Stimulated activated CD8-positive, alpha-beta memory T cell treated with anti-CD3 and anti-CD28 coated beads, Interleukin-7, amount 100 ng/mL, for 1 hour (primary cell): ENCODE measurements at places on chromosomes 4 and X.

DNA sequence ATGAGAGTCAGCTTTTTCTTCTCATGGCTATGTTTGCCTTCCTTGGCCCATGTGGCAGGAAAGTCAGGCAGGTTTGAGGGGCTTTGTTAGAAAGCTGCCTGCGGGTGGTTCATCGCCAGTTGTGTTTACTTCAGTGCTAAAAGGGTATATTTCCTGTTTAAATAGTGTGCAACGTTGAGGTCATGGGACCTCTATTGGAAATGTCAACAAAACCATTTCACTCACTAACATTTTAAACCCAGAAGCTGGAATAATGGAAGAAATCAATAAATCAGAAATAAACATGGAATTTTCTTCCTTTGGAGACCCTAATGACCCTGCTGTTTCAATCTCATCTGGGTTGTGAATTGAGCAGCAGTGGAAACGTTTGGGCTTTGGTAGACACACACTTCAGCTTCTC is 185.8 kb downstream of the ANKRD50 start:
- no peak for DNase-seq

GRCh38 chr4:911871-912490 is 20.1 kb downstream of the GAK start:
- no peak for DNase-seq

GRCh38 chr4:83207497-83208101 is 77.0 kb downstream of the COQ2 start:
- no peak for DNase-seq

DNA sequence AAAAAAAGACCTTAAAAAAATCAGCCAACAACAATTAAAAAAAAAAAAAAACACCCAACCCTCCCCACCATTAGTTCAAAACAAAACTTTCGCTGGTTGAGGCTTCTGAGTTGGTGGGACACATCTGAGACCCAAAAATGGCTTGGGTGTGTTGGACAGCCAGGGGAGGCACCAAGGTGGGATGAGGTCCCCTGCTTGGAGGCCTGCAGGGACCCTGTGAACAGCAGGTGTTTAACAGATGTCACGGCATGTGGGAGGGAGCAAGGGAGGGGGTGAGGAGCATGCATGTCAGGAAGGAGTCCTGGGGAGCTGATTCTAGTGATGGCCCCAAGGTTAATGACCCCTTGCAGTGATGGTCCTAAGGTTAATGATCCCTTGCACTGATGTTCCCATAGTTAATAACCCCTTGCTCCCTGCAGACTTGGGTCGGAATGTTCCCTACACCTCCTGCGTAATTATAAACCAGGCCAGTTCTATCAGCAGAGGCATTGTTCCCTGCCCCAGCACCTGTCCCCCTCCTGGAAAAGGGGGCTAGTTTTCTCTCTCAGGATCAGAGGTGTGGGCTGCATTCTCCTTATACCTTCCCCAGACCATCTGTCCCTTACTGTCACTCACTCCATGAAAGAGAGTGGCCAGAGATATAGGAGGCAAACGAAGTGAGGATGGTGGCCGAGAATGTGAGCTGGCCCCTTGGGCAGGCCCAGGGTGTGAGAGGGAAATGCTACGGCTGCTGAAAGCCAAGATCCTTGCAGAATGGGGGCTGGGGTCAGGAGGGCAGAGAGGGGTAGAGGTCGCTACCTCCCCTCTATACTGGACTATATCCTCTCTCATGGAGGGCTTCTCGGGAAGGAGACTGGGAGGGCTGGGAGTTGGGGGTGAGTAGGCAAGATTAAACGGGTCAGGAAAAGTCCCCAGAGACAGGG is 2.3 kb upstream of the FOXP3 start:
- DNase-seq: no peak

GRCh38 chr4:140004922-140005627 is 148.9 kb downstream of the MAML3 start:
- no peak for DNase-seq

DNA sequence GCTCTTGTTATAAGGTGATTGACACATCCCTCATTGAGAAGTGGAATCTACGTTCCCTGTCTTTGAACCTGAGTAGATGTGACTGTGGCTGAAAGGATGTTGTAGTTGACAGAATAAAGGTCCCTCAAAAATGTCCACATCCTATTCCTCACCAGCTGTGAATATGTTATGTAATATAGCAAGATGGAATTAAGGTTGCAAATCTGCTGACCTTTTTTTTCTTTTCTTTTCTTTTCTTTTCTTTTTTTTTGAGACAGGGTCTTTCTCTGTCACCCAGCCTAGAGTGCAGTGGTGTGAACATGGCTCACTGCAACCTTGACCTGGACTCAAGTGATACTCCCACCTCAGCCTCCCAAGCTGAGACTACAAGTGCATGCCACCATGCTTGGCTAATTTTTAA is 7.2 kb upstream of the CCNG2 start:
- DNase-seq: no peak

DNA sequence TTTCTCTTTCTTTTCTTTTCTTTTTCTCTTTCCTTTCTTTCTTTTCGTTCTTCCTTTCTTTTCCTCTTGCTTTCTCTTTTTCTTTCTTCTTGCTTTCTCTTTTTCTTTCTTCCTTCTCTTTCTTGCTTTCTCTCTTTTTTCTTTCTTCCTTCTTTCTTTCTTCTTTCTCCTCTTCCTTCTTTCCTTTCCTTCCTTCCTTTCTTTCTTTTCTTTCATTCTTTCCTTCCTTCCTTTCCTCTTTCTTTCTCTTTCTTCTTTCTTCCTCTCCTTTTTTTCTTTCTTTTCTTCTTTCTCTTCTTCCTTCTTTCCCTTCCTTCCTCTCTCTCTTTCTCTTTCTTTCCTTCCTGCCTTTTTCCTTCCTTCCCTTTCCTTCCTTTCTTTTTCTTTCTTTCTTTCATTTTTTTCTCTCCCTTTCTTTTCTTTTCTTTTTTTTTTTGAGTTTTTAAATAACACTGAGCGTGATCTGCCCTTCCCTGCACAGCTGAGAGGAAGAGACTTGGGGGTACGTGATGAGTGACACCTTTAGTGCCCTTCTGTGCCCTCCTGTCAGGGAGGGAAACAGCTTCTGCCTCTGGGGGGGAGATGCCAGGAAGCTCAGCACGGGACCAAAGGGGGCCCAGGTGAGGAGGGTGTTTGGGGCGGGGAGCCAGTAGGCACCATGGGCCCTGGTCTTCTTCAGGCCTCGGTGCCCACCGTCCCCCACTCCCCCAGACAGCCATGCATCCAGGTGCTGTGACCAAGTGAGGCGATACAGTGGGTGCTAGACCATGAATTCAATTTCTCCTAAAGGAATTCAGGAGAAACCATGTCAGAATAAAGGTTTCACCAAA is 36.6 kb upstream of the CDKN2AIP start:
- DNase-seq: no peak

- no peak for DNase-seq
These were observed 1269.5 kb downstream of the RAPGEF2 start for GRCh38 chr4:160372390-160372789.

DNA sequence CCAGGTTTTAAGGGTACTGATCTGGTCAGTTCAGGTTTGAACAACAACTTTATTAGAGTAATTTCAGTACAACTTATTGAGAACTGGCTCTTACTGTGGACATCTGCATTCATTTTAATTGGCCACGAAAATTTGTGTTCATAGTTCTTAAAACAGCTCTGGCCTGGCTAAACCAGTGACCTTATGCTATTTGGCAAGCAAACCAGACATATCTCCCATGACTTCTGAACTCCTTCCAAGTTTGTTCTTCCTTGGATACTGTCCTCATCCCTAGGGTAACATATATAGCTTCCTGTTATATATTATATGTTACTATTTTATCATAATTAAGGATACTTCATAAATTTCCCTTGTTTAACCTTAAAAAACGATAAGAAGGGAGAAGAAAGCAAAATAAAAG is 841.9 kb downstream of the TRAM1L1 start:
- DNase-seq: no peak

GRCh38 chrX:23656091-23656490 is 11.2 kb upstream of the PRDX4 start:
- no peak for DNase-seq

GRCh38 chrX:153886915-153887314 is 942 bp upstream of the L1CAM start:
- DNase-seq: no peak

DNA sequence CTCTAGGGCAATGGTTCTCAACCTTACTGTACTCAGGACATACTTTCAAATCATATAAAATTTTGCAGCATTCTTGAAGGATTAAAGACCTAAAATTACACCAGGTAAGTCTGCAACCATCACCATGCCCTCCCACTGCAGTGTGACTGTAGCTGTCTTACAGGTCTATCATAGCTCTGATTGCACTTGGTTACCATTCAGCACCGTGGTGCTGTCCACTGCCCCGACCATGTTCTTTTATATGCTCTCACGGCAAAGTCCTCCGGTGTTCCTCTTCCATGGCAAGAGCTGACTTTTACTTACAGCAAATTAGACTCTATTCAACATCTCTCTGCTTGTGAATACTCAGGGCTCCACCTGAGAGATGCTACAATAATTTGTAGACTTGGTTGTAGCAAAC is 11.5 kb downstream of the CRMP1 start:
- no peak for DNase-seq

DNA sequence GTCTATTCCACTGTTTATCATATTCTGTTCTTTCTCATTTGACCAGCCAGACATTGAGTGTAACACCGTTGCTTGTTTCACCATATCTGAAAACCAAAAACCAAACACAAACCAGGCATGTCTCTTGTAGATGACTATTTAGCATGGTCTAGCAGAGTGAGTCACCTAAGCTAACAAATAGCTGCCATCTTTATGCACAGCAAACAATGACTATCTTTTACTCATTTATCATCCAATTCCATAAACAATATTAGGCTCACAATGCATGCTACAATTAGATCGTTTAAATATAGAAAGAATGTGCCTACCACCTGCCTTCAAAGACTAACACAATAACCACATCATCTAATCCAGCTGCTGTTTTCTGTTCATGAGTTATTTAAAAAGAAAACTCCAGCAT is 495.4 kb downstream of the PCDH19 start:
- DNase-seq: no peak

- DNase-seq: no peak
These were observed 229.1 kb upstream of the FSTL5 start for GRCh38 chr4:162392946-162393345.

DNA sequence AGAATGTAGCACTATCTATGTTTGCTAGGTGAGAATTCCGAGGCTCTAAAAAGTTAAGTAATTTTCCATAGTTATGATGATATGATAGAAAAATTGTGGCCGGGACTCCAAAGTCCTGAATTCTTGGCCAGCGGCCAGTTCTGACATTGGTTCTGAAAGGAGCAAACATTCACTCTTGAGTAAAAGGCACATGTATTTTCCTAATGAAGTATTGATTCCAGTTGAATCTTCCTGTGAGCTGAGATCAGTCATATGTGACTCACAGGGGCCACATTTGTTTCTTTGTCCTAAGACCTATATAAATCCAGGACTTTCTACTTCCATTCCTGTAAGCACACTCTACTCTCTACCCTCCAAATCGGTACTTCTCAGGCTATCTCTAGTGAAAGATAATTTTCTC is 349.9 kb downstream of the BMPR1B start:
- no peak for DNase-seq

- no peak for DNase-seq
These were observed 136.6 kb downstream of the VEGFC start for GRCh38 chr4:176656108-176656507.

DNA sequence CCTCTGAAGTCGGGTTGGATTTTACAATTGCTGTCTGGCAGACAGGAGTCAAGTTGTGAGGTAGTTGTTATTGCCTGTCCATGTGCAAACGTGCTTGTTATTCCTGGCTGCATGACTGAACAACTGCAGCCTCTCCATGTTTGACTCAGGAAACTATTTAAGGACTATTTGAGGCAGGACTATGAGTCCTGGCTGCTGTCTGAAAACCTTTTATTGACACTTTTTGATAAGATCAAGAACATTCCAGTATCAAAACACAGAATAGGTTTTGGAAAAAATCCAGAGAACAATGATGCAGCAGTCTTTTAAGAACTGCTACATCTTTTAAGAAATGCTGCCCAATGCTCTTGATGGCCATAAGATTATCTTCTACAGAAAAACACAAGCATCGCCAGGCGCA is 10.0 kb upstream of the SPRY1 start:
- DNase-seq: no peak

GRCh38 chrX:23372220-23372902 is 37.7 kb downstream of the PTCHD1 start:
- DNase-seq: no peak

DNA sequence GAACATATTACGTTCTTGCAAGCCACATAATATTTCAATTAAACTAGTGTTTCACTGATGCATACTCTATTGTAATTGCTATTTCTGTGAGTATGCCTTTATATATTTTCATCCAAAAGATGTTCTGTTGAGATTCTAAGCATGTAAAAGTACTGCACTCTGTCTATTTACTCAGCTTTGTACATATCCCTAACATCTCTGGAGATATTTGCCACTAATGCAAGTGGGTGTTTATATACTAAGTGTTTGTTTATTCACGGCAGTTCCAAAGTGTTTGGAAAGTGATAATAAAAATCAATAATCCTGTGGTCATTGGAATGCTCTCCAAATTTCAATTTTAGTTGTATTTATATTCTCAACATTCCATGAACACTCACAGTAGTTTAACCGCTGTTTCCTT is 1989.0 kb downstream of the C4orf33 start:
- DNase-seq: no peak

DNA sequence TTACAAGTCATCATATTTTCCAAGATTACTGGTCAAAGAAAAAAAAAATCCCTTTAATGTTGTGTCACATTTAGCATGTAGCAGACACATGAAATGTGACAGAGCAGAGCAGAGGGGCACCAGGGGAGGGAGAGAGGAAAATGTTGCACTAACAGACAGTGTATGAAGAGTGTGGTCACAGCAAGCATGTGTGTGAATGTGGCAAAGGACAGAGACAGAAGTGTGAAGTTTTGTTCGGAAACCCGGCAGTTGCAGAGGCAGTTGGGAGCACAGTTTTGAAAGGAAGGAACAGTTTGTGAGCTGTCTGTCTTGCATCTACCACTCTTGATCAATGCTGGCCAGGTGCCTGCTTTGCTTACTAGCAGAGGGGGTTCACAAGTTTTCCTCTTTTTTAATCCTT is 83.9 kb upstream of the MAP3K15 start:
- DNase-seq: no peak

GRCh38 chr4:148693913-148694649 is 251.9 kb upstream of the NR3C2 start:
- DNase-seq: no peak

GRCh38 chr4:85952972-85953650 is 406.7 kb downstream of the MAPK10 start:
- DNase-seq: no peak

- DNase-seq: no peak
These were observed 31.3 kb downstream of the IGFBP7 start for GRCh38 chr4:57078685-57079521.
